AG09309 (cell line): ENCODE measurements at places on chromosomes 2 and 18.

DNA sequence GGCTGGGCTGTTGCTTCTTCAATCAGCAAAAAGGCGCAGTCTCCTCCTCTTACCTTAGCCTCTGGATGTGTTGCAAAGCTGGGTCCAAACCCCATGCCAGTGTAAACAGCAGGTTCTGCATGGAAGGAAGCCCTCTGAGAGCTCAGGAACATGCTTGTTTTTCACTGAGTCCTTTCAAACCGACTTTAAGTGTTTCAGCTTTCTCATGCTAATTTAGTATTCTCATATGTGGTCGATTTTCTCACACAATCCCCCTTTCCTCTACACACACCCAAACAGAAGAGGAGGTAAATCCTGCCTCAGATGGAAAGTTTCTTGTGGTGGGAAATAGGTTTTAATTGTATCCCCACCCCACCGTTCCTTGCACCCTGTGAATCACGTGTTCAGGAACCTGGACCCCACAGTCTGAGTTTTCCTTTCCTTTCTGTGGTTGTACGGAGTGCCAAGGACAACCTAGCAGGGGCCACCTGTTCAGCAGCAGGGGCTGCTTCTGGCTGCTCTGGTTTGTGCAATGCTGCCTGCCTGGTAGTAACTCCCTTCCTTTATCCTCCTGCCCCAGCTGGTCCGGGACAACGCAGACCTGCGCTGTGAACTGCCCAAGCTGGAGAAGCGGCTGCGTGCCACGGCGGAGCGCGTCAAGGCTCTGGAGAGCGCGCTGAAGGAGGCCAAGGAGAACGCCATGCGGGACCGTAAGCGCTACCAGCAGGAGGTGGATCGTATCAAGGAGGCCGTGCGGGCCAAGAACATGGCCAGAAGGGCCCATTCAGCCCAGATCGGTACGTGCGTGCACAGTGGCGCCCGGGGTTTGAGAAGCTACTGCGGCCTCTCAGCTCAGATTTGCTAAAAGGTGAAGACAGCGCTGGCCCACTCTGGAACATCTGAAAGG is 28.7 kb upstream of the LYPD6B start:
- no peak for DNase-seq

DNA sequence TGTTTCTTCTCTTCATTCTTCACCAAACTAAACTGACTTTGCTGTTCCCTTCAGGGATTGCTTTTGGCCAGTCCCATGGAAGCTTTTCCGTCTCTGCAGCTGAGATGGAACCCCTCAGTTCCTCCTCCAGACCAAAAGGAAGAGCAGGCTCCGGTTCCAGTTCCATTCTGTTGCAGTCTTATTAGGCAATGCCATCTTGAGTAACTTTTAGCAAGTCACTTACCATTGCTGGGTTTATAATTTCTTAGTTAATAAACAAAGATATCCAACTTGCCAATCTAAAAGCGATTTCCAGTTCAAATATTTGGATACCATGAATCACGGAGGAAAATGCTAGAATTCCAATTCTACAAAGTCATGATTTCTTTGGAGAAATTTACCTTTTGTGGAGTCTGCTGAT is 214.3 kb upstream of the LYPD1 start:
- DNase-seq = no peak

DNA sequence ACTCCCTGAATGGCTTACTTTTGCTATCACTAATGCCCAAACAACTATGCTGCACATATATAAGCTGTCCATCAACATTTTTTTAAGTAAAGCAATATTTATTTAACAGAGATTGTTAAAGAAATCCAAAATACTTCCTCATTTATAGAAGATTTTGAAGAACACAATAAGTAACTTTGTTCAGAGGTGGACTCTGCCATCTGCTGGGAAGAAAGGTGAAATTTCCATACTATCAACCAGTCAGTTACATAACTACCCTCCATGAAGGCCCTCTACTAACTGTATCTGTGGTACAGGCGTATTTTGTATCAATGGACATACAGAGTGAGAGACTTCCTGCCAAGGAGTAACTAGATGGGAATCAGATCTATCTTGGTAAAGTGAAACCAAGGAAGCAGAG is 106.0 kb downstream of the DTNB start:
- peak; percentile 37 for DNase-seq

GRCh38 chr2:217551252-217551899 is 451.4 kb downstream of the TNS1 start:
- no peak for DNase-seq

- DNase-seq = no peak
Measured at GRCh38 chr18:8506251-8507049, 102.8 kb upstream of the RAB12 start.
